ENCODE measurements at places on chromosomes 4 and X. TPM values are rescaled to one million over a fixed set of nuclear protein-coding genes. Genes with fewer than 3 reads are reported as not detected.

DNA sequence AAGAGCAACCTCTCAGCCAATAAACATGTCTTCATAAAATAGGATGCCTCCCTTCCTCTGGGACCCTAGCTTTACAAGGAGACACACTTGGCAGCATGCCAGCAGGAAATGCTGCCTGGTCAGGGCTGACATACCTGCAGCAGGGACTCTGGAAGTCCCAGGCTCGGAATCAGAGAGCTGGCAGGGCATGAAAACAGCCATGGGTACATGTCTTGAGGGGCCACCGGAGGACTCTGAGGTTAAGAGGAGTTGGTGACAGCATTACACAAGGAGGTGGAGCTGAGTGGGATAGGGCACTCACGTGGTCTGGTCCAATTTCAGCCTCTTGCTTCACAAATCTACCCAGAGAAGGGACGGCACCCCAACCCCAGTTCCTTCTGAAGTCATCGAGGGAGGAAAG lies 15.7 kb downstream of the MSX1 start:
- no peaks in the 10 kb centered on the region for H3K4me1 ChIP-seq
- H3K4me3 ChIP-seq, result no peak overlapping the region
- DNase-seq, result no peak
- peaks cover 41% of the 10 kb centered on the region for H3K27me3 ChIP-seq
- H3K27ac ChIP-seq, result no peak overlapping the region
- no peaks in the 10 kb centered on the region for H3K36me3 ChIP-seq

DNA sequence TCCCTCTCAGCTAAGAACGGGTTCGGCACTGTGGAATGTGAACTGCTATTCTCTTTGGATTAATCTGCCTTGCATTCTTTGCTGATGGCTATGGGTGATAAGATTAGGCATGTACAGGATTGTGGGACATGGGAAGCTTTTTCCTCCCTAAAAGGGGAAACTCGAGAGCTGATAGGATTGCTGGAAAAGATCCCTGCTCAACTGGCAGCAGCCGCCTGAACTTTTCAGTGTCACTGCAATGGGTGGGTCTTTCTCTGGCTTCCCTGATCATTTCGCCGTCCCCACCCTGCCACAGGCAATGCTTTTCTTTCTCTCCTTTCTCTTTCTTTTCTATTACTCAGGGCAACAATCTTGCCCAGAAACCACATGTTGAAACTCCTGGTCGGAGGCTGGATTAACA lies 20.5 kb downstream of the PAGE2 start:
- H3K36me3 ChIP-seq, result no peaks in the 10 kb centered on the region
- H3K4me1 ChIP-seq, result no peaks in the 10 kb centered on the region
- H3K27ac ChIP-seq, result no peak overlapping the region
- no peak overlapping the region for H3K4me3 ChIP-seq
- DNase-seq, result no peak

Gene TAF7L
- total RNA-seq, result 0.19 TPM

Gene SLC25A4
- total RNA-seq, result 1.9 TPM

DNA sequence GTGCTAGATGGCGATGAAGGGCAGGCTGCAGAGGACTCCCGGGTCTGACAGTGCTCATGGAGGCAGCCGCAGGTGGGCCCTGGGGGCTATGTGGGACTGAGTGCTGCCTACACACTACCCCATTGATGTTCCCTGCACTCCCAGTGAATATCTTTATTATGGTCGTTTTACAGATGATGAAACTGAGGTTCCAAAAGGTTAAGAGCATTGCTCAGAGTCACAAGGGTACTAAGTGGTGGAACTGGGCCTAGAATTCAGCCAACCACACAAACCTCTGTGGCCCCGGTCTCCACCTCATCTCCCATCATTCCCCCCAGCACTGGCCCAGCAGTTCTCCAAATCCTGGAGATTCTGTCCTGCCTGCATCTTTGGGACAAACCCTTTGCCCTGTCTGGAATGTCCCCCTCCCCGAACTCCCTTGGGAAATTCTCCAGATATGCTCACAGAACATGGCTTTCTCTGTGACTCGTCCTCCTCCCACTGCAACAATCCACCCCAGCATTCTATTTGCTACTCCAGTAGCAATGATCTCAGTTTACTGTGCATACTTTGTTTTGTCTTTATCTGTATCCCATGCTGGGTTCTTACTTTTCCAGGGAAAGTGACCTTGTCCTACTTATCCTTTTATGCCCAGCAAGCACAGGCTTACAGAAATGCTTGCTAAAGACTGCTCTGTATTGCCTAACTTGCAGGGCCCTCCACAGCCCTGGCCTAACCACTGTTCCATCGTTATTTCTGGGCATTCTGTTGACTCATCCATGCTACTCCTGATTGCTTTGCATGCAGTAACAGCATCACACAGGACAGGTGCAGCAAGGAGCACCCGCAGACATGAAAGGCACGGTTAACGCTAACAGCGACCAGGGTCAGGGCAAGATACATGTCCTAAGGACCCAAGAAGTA lies 14.0 kb downstream of the PNMA6F start:
- H3K4me1 ChIP-seq, result peaks cover 3% of the 10 kb centered on the region
- H3K36me3 ChIP-seq, result no peaks in the 10 kb centered on the region
- DNase-seq, result no peak
- H3K4me3 ChIP-seq, result no peak overlapping the region

DNA sequence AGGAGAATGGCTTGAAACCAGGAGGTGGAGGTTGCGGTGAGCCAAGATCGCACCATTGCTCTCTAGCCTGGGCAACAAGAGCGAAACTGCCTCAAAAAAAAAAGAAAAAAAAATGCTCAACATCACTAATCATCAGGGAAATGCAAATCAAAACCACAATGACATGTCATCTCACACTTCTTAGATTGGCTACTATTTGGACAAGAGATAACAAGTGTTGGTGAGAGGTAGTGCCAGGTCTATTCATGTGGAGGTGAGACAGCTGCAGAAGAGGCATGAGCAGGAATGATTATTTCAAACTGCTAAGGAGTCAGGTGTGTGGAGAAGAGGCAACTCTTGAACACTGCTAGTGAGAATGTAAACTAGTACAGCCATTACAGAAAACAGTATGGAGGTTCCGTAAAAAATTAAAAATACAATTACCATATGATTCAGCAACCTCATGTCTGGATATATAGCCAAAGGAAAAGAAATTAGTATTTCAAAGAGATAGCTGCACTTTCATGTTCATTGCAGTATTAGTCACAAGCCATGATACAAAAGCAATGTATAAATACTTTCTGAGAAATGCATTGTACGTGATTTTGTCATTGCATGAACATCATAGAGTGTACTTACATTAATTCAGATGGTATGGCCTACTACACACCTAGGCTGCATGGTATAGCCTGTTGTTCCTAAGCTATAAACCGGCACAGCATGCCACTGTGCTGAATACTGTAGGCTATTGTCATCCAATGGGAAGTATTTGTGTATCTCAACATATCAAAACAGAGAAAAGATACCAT lies 75.3 kb downstream of the TMEM144 start:
- H3K36me3 ChIP-seq, result no peaks in the 10 kb centered on the region
- H3K4me1 ChIP-seq, result no peaks in the 10 kb centered on the region
- no peak overlapping the region for H3K27ac ChIP-seq
- DNase-seq, result no peak
- H3K4me3 ChIP-seq, result no peak overlapping the region

DNA sequence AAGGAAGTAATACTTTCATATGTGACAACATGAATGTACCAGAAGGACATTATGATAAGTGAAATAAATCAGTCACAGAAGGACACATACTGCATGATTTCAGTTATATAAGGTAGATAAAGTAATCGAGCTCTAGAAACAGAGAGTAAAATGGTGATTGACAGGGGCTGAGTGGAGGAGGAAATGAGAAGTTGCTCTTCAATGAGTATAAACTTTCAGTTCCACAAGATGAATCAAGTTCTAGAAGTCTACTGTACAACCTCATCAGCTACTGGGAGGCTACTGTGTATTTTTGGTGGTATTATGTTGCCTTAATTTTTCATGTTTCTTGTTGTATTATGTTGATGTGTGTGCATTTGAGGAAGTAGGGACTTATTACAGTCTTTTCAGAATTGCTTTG lies 270.9 kb upstream of the GRIA3 start:
- DNase-seq, result no peak
- no peak overlapping the region for H3K27ac ChIP-seq
- no peaks in the 10 kb centered on the region for H3K27me3 ChIP-seq
